ENCODE measurements at places on chromosomes 13 and 19. TPM values are rescaled to one million over a fixed set of nuclear protein-coding genes. Genes with fewer than 3 reads are reported as not detected.

Gene C5AR1
- polyA plus RNA-seq = 2.3 TPM

Gene TNFSF9
- polyA plus RNA-seq = 0.14 TPM

Gene NLRP12
- polyA plus RNA-seq = 0.20 TPM

Gene ACP5
- polyA plus RNA-seq = 3.8 TPM

Gene MBD3L2
- polyA plus RNA-seq = not detected

Gene KASH5
- polyA plus RNA-seq = not detected

GRCh38 chr13:106373989-106374572 lies 161.4 kb downstream of the EFNB2 start:
- no peak for DNase-seq

DNA sequence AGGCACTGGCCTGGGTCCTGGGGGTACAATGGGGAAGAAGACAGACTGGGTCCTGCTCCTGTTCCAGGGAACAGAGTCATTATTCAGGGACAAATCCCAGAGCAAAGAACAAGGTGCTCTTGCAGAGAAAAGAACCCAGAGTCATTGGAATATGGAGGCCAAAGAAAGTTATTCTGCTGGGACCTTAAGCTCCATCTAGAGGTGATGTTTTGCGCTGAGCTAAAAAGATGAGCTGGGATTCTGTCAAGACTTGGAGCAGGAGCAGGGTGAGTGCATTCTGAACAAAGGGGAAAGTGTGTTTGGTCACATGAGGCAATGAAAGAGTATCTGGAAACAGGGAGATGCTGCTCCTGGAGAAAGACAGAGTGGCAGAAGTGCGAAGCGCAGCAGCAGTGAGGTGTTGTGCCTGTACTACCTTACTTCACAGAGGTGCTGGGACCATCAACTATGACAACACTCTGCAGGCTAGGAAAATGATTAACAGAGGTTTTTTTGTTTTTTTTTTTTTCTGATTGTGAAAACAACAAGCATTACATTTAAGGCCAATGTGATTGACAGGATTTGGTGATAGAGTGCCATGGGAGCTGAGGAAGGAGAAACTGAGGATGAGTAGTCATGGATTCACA lies 95.3 kb upstream of the TNFSF11 start:
- no peak for DNase-seq

- DNase-seq = no peak
These were observed 13.6 kb upstream of the LATS2 start for GRCh38 chr13:21075011-21075378.

DNA sequence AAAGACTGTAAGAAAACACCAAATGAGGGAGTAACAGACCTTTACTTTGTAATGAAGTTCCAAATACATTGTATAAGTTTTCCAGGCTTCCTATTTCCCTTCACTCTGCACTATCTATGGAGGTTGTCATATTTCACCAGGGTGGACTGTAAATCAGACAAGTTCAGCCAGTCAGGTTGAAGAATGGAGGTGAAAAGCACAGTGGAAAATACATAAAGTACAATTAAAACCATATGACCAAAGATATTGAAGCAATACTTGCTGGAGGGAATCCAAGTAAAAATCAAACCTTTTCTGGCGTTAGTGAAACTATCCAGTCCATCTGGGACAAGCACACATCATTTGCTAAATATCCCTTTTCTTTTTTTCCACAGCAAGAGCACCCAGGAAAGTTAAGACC lies 3.2 kb downstream of the LHFPL6 start:
- DNase-seq = no peak

GRCh38 chr19:50565984-50566903 lies 2.0 kb downstream of the LRRC4B start:
- DNase-seq = no peak

DNA sequence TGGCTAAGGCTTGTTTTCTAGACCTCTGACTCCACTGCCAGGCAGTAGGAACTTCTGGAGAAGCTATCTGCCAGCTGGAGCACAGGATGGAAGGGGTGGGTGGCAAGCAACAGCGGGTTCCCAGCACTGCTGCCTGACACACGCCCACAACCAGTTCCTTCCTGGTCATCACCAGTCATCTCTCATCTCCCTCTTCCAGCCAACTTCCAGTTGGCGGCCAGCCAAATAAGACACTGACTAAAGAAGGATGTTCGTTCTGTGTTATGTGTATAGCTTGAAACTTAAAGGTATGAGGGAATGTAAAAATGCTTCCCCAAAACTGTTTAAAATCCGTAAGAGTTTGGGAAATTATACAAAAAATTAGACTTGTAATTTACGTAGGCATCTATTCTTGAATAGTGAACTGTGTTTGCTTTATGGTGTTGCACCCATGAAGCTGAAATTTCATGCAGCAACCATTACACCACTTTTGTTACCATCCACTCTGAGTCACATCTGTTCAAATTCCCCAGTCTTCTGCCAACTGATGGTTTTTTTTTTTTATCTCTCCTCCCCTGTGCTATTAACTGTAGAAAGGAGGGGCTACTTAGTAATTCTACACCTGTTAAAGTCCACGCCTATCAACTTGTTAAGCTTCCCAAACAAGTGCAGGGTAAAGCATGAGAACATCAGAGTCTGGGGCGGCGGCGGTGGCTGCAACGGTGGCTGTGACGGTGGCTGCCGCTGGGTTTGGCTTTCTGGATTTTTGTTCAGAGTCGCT lies 86.2 kb upstream of the FRY start:
- DNase-seq = peak; percentile 88

- DNase-seq = no peak
These were observed 178.0 kb upstream of the KL start for GRCh38 chr13:32837973-32838927.

DNA sequence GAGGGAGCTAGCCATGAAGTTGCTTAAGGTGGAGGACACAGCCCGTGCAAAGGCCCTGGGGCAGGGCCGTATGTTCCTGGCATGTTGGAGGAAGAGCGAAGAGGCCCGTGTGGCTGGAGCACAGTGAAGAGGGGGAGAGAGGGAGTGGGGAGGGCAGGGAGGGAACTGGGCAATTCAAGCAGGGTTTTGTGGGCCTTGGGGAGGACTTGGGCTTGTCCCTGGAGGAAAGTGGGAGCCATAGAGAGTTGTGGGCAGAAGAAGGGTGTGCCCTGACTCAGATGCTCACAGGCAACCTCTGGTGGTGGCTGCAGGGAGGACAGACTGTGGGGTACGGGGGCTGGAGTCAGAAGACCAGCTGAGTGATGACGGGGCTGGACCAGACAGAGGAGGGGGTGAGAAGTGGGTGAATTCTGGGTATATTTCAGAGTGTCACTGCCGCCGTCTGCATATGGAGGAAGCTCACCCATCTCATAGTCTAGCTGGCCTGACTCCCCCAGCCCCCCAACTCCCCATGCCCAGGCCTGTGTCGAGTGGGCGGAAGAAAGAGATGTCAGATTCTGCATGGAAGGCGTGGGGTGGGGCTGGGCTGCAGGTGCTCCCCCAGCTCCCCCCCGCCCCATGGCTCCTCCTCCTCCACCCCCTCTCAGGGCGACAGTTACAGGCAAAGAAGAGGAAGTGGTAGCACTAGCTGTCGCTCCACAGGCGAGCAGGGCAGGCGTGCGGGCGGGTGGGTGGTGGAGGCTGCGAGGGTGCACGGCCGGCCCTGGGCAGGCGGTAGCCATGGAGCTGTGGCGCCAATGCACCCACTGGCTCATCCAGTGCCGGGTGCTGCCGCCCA lies at the start of gene VAV1:
Gene VAV1 (plus strand): TSS at position 681 of the 838 bp plus-strand sequence. CDS start 100 bp downstream, at position 781.
- DNase-seq = peak; percentile 83

GRCh38 chr13:39257642-39258041 lies 219.4 kb downstream of the NHLRC3 start:
- no peak for DNase-seq

DNA sequence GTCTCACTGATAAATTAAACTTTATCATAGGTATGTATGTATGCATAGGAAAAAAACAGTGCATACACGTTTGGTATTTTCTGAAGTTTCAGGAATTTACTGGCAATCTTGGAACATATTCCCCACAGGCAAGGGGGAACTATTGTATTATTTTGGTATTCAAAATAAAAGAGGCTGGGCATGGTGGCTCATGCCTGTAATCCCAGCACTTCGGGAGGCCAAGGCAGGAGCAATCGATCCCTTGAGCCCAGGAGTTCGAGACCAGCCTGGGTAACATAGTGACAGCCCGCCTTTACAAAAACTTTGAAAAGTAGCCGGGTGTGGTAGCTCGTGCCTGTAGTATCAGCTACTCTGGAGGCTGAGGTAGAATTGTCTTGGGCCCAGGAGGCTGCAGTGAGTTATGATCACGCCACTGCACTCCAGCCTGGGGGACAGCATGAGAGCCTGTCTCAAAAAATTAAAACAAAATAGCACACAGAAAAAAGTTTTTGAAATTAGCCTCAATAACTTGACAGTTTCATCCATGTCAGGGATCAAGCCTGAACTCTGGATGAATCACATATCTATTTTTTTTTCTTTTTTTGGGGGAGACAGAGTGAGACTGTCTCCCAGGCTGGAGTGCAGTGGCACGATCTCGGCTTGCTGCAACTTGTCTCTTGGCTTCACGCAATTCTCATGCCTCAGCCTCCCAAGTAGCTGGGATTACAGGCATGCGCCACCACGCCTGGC lies 29.1 kb upstream of the HOMER3 start:
- no peak for DNase-seq

DNA sequence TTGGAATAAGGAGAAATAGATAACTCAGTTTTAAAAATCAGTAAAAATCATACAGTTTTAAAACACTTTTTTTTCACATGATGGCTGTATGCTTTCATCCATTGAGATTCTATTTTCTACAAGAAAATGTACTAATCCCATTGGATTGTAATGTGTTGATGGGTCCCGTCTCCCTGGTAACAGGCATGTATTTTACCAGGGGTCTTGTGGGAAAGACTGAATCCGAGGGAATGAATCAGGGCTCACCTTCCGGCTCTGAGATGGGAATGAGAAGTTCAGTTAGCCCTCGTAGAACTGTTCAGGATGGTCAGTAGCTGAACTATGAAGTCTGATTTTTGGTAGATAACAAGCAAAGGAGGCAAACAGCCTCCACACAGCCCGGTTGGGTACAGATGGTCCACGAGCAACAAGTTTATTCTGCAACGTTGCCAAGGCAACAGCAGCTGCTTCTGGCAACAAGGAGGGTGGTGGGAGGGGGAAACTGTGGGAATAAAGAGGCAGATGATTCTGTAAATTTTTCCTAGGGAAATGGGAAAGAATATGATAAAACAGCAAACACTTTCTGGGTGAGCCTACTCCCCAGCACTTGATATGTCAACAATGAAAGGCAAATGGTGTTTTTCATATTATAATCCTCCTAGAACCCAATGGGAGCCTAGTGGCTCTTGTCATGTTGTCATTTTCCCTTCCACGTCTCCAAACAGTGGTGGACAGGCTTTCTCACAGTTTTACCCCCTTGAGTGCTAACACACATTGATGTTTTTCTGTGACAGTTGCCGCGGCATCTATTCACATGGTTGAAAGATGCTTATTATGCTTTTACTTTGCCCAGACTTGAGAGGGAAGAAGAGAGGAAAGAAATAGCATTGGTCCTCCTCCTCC lies 12.4 kb upstream of the SIAH3 start:
- no peak for DNase-seq

- no peak for DNase-seq
These were observed 525.0 kb upstream of the SLITRK6 start for GRCh38 chr13:86324191-86324590.

- DNase-seq = no peak
These were observed 395.2 kb downstream of the MYO16 start for GRCh38 chr13:109024611-109025010.

GRCh38 chr19:55242517-55242916 lies 14.0 kb upstream of the TMEM86B start:
- no peak for DNase-seq

DNA sequence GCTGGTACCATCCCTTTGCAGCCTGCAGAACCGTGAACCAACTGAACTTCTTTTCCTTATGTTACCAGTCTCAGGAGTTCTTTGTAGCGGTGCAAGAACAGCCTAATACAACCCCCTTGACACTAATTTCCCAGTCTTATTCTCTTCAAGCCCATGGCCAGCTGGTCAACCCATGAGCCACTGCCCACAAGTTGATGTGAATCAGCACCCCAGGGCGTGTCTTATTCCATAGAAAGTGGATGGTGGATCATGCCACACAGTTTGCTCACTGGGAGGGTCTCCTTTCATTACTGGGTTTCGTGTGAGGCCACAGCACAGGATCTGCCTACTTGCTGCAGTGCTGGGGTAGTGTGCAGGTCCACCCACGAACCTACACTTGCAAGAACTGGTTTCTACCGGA lies 27.0 kb downstream of the TEX29 start:
- no peak for DNase-seq

- DNase-seq = no peak
These were observed 8.8 kb downstream of the ALOX5AP start for GRCh38 chr13:30744056-30744680.

DNA sequence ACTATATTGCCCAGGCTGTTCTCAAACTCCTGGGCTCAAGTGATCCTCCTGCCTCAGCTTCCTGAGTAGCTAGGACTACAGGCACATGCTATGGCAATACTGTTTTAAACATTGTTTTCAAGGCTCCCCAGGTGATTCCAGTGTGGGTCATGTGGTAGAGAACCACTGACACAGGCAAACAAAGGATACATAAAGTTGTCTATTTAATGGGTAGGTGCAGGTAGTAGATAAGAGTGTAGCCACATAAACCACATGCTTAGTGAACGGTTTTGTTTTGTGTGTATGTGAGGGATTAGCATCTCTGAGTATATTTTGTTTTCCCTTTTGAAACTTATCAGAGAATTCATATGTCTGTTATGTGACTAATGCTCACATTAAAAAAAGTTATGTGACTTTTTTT lies 36.7 kb downstream of the USPL1 start:
- no peak for DNase-seq

DNA sequence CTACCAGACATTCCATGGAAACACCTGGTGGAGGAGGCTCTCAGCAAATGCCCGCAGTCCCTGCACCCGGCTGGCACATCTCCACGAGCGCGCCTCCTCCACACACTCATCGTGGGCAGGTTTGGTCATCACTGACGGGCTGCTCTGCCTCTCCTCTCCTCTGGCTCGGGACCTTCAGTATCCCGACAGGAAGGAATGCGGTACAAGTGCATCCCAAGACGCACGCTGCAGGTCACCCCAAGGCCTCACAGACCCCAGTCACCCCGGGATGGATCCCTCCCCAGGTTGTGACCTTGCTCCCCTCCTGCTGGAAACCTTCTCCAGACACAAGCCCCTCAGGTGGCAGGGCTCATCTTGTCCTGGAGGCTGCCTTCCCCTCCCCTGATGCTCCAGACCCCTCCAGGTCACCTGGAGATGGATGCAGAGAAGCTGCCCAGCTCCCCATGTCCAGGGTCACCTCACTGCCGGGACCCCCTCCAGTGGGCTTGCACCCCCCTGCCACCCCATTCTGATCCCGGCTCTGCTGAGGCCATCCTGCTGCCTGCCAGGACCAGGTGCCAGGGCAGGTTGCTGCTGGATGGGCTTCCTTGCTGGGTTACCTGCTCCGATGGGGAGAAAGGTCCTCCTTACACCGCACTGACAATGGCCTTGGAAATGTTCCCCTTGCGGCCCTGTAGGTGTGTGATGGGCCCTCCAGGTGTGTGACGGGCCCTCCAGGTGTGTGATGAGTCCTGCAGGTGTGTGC lies 29.9 kb downstream of the C13orf46 start:
- no peak for DNase-seq
